ENCODE measurements at places on chromosomes 1 and 21.

DNA sequence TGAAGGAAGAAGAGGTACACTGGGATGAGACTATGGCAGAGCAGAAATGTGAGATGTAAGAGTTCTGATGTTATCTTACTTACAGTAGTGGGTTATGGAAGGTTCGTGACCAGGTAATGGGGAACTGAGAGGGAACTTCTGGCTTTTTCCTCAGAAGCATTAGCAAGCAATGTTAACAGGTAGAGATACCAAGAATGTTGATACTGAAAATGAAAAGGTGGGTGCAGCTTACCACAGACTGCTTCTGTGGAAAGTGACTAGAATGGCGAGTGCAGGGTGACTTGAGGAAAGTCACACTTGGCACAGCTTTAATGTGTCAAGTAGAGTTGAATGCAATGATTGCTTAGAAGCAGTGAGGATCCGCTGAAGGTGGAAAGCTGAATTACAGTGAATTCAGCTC, 70.8 kb downstream of the PLA2G4A start:
- peak; percentile 23 for DNase-seq

GRCh38 chr1:199399996-199400724, 627.4 kb upstream of the NR5A2 start:
- DNase-seq = no peak

DNA sequence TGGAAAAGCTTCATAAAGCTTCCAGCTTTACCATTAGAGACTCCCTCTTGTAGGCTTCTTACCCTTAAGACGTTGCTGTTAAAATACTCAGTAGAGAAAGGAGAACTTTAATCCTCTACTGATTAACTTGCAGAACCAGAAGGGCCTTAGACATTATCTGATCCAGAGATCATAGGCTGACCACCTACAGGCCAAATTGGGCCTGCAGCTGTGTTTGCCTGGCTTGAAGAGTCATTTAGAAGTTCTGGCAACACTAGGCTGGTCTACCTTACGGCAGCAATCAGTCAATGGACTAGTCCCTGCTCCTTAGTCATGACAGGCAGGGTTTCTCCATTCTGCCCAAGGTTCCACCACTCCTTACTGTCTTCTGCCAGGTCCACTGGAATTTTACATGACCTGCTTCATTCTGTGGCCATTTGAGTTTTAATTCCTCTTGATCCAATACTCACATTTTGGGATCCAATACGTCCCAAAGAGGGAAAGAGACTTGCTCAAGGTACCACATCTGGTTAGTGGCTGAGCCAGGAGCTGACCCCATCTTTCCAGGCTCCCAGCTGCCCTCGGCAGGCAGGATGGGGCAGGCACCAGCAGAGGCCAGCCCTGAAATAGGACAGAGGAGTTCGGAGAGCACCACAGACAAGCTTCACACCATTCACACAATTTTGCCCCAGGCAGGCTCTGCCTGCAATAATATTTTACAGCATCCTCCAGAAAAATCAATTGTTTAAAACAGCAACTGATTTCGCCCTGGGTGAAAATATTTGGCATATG, 96.8 kb downstream of the TNR start:
- DNase-seq = no peak

DNA sequence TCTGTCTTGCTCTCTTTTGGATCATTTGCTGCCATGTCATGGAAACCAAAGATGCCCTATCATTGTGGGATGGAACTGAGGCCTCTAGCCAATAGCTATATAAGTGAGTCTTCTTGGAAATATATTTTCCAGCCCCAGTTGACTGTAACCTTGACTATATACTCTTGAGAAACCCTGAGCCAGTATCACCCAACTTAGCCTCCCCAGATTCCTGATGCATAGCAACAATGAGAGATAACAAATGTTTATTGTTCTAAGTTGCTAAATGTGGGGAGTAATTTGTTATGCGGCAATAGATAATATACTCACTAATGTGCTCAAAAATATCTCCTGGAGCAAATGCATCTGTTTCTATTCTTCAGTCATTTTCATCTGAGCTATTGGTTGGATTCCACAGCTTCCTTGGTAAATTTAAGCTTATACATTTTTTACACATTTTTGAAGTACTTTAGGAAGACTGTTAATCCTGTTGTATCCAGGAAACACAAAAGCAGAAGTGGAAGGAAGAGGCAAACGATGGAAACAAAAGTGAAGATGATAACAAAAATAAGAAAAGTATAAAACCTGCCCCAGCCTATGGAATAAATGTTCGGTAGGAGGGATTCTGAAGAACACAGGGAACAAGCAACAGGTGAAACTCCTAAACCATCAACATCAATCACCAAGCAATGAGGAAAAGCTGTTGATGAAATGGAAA, 6.3 kb upstream of the SRRM1 start:
- no peak for DNase-seq

GRCh38 chr1:234262007-234262753, 111.1 kb upstream of the COA6 start:
- no peak for DNase-seq

GRCh38 chr1:65795311-65795710, 2.6 kb downstream of the PDE4B start:
- no peak for DNase-seq

GRCh38 chr1:156477526-156478249, 22.9 kb downstream of the MEF2D start:
- DNase-seq = no peak

GRCh38 chr1:109208836-109209463, 4.8 kb upstream of the SARS1 start:
- DNase-seq = no peak

DNA sequence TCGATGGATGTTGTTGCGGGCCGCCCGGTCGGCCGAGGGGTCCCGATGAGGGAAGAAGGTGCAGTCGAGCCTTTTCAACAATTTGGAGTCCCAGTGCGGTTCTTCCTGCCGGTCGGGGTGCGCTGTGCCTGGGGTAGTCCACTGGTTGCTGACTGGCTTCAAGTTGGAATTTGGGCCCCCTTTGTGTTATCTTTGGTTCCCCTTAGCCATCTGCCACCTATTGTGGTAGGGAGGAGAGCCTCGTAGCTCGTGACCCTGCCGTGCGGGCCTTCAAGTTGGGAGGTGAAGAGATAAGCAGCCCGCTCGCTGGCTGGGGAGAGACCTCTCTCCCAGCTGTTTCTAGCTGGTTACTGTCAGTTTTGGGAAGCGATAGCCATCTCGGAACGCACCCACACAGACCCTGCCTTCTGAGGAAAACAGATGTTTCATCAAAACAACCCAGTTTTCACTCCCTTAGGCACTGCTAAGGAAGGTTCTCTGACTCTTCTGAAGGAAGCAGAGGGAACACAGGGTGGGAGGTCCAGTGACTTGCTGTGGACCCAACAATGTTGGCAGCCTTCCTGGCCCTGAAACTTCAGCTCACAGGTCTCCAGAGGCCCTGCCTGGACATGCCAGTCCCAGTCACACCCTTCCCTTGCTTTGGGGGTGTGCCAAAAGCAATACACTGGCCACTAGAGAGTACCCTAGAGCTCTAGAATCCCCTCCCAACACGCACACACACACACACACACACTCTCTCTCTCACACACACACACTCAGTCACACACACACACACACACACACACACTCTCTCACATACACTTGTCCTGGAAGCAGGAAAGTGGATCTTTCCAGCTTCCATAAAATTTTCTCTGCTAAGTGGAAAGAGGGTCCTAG, 1.0 kb downstream of the BTG2 start:
- DNase-seq = peak; percentile 58

DNA sequence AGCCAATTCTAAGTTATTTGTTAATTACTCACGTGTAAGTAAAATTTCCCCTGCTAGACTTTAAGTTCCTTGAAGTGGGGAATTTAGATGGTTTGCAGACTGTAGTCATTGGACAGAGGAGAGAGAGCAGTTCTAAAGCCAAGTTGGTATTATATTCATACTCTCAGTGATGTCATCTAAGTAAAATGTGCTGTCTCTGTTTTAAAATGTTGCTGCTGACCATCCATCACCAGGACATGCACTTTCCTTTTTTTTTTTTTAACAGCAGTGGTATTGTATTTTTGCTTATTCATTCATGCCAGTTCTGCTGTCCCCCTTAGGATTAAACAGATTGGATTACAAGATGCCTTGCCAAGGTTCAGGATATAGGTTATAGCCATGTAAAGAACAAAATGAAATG, 2.3 kb downstream of the TTLL7 start:
- no peak for DNase-seq

DNA sequence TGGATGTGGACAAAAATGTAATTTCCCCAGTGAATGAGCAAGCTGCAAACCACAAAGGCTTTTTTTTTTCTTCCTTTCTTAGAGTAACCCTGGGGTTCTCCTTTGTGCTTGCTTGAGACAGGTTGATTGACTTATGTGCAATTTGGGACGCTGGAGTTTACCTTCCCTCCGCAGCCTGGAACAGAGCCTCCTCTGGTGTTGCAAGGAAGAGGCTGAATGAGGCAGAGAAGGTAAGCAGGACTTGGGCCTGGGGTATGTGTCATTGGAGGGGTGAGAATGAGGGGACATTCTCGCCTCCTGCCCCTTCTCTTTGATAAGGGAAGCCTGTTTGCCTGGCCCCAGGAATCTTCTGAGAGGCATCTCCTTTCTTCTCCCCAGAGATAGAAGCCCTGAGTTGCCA, 49.8 kb downstream of the NFASC start:
- DNase-seq = no peak

DNA sequence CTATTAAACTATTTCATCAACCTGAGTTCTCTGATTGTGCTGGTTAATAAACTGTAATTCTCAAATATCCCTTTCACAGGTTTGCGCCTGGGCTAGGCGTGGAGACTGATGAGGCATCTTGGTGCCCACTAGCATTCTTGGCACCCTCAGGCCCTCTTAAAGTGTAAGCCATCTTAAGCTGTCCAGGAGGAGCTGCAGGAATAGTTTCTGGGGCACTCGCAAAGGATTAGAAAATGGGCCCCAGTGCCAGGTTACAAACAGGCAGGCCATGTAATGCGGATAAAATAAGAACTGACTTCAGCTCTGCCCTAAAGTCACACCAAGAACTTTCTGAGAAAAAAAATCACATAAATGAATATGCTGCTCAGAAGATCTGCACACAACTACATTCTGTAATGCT, 1.1 kb downstream of the CASQ2 start:
- DNase-seq = no peak

GRCh38 chr1:23638786-23639241, 52.8 kb upstream of the RPL11 start:
- no peak for DNase-seq

GRCh38 chr1:193448682-193449461, 262.5 kb upstream of the B3GALT2 start:
- peak; percentile 13 for DNase-seq
